NCI-H1417 (cell line): ENCODE measurements at places on chromosomes 3 and 15.
A peak's percentile ranks its signal among the peaks of the same experiment; 100 is the strongest.

DNA sequence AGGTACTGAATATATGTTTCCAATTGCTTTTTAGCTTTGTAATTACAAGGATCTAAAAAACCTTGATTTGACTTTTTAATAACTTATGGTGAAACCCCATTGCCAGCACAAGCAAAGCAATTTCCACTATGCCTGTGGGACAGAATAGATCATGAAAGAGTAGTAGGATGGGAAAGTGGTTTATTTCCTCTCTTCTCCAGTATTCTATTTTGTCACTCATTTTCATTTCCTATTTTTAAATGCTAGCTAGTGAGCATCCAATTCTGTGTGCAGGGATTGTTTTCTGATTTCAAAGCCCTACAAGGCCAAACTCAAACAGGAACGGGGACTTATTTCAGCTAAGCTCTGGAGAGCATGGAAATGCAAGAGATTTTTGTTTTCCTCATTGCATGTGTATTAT is 132.0 kb upstream of the TGFBR2 start:
- DNase-seq: no peak

GRCh38 chr3:100852840-100853239 is 140.4 kb downstream of the ABI3BP start:
- no peak for DNase-seq

GRCh38 chr3:177596816-177597271 is 399.6 kb upstream of the TBL1XR1 start:
- peak; percentile 49 for DNase-seq

- DNase-seq: no peak
Observed at GRCh38 chr3:168990134-168990533, 673.4 kb downstream of the MECOM start.

DNA sequence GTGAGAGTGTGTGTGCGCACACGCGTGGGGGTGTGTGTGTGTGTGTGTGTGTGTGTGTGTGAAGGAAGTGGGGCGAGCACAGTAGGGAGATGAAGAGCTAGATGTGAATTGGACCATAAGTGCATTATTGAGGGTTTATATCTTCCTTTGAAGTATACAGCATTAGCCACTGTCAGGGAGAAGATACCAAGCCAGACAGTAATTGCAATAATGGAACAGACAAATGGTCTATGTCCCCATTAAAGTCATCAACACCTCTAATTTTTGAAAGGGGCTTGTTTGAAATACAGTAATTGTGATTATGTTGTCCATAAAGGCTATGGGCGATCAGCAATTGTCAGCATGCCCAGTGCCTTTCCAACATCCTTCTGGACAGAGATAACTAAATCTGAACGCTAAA is 429.2 kb upstream of the NR2F2 start:
- DNase-seq: no peak

GRCh38 chr15:24777307-24777706 is 101.7 kb downstream of the NPAP1 start:
- DNase-seq: no peak

DNA sequence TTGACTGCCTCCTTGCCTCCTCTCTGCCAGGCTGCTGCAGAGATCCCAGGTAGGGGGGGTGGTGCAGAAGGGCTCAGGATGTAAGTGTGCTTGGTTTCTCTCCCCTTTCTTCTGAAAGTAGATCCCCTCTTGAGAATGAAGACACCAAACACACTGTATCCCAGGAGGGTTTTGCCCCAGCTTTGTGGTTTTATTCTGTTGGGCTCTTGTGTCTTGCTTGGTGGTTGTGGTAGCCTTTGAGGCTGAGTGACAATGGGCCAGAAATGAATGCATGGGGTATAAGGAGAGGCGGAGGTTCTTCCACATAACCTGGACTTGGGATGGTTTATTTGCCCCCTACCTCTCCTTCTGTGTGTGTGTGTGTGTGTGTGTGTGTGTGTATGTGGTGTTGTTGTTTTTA is 5.7 kb downstream of the PDIA5 start:
- DNase-seq: peak; percentile 29

GRCh38 chr15:88341653-88342052 is 85.1 kb upstream of the NTRK3 start:
- no peak for DNase-seq

- no peak for DNase-seq
Observed at GRCh38 chr3:188133646-188134045, 20.3 kb upstream of the LPP start.

- DNase-seq: peak; percentile 29
Observed at GRCh38 chr3:107432013-107432515, 54.8 kb downstream of the CCDC54 start.

DNA sequence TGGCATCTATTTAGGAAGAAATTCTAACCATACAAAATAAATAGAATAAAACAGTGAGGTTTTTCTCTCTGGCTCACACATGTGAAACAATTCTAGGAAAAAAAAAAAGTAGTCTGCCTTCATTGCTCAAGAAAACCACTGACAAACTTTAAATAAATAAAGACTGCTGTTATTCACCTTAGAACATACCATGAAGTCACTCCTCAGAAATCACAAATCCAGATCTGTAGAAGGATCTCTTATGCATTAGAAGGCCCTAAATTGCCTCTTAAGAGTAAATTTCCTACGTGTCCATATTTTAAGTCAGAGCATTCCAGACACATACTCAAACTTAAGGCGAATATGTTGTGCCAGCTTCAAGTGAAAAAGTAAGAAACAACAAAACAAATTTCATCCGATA is 217.3 kb downstream of the ZIC4 start:
- no peak for DNase-seq

- no peak for DNase-seq
Observed at GRCh38 chr3:38474928-38475605, 21.1 kb upstream of the EXOG start.

DNA sequence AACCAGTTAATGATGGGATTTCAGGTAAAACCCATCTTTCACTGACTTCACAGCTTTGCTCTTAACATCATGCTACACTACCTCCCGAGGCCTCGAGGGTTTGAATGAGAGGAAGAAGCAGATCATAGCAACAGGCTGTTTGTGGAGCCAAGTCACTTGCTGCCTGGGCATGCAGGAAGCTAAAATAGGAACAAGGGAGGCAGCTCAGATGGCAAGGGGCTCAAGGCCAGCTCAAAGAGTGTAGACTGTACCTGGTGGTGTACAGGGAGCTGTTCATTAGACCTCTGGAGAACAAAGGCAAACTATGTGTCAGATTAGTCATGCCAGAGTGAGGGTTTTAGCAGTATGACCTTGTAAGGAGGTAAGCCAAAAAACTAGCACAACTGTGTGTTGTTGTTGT is 28.8 kb downstream of the ARRDC4 start:
- no peak for DNase-seq

GRCh38 chr15:96421178-96421601 is 90.7 kb downstream of the NR2F2 start:
- DNase-seq: no peak

GRCh38 chr3:63386568-63386967 is 108.5 kb downstream of the SYNPR start:
- no peak for DNase-seq

DNA sequence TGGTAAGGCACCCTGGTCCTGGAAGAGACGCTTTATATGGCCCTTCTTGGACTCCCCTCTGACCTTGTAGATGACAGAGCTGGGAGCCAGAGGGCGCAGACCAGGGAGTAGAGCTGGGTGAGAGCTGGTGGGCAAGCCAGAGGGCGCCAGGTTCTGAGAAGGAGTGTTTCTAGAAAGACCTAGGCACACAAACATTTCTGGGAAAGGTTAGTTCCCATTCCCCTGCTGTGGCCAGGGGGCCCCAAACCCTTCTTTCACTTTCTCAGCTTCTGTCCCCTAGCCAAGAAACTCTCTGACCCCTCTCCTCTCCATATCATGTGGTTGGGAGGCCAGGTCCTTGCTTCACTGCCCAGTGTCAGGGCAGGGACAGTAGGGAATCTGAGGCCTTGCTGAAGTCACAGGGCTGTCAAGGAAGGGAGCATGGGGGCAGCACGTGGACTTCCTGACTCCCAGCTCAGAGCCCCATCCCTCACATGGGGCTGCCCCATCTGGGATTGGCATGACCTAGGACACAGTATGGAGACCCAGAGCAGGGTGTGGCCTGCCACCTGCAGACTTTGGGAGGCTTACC is 3.6 kb downstream of the HEMK1 start:
- no peak for DNase-seq
